ENCODE measurements at places on chromosomes 5 and 9.

- no peak for DNase-seq
Observed at GRCh38 chr5:73495772-73496335, 2.4 kb upstream of the BTF3 start.

- DNase-seq: no peak
Observed at GRCh38 chr9:128912270-128912853, 8.4 kb upstream of the PHYHD1 start.

GRCh38 chr5:1983401-1983800 is 100.7 kb upstream of the IRX4 start:
- DNase-seq: no peak

GRCh38 chr9:124839612-124840299 is 13.5 kb upstream of the WDR38 start:
- DNase-seq: no peak

DNA sequence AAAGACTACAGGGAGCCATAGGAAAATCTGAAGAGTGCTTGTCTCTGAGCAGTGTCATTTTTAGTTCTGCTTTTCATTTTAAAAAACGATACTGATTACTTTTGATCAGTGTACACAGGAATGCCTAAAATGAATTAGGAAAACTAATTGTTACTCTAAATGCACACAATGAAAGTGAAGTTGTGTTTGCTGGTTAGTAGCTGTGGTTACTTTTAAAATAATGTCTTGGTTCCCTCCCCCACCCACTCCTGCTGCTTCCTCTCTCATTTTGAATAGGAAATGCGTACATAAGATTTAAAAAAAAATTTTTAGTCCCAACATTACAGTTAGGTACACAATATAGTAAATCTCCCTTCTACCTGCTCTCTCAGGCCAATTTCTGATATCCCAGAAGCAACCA is 47.5 kb upstream of the PLPP1 start:
- DNase-seq: peak; percentile 4

DNA sequence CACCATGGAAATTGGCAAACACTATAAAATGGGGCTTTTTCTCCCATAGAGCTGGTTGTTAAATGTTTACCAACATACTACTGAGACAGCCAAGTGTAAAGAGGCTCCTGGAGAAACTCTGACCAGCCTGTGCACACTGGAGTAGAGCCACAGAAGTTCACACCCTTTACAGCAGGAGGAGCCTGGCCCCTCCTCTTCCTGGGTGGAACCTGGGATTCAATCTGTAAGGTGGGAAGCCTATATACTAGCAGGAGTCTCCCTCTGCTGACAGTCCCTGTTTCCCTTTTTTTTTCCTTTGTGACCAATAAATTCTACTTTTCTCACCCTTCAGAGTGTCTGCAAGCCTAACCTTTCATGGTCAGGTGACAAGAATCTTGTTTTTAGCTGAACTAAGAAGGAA is 10.4 kb upstream of the SLC30A5 start:
- no peak for DNase-seq

GRCh38 chr5:114120166-114120565 is 241.7 kb upstream of the KCNN2 start:
- DNase-seq: no peak

GRCh38 chr5:154199671-154200220 is 9.2 kb downstream of the GALNT10 start:
- DNase-seq: no peak

GRCh38 chr5:167797933-167798332 is 493.5 kb upstream of the WWC1 start:
- no peak for DNase-seq

GRCh38 chr9:108637340-108637739 is 218.4 kb downstream of the ACTL7B start:
- DNase-seq: no peak

GRCh38 chr5:143449772-143450171 is 46.3 kb upstream of the NR3C1 start:
- no peak for DNase-seq

DNA sequence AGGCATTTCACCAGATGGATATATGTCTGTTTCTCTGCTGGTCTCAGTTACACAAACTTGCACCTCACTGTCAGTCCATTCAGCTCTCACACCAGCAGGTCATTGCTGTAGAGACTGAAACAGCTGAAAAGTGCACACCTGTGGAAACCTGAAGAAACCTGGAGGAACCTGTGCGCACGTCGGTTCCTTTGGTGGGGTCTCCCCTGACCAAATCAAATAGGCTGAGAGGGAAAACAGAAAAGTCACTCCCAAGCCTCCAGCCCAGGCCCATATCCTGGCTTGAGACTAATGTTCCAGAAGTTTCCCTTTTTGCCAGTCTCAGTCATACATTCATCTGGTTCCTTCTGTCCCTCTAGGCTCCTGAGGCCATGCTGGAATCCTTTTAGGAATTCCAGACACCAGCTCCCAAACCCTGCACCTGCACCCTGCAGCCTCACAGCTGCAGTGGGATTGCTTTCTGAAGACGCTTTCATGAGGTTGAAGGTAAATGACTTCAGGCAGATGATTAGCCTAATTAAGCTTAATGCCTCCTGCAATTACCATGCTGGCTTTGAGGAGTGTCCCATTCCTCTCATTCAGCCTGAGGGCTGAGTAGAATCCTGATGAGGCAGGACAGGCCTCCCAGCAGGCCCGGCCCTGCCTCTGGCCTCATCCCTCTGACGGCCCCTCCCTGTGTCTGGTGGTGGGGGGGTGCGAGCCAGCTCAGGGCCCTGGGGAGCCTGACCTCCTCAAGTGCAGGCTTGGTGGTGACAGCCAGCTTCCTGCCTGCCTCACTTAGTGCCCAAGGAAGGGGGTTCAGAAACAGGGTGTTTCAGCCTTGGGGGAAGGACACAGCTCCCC is 24.3 kb upstream of the CXCL14 start:
- DNase-seq: no peak

GRCh38 chr5:168570490-168571328 is 8.5 kb downstream of the PANK3 start:
- no peak for DNase-seq

GRCh38 chr5:177353093-177353492 is 1.6 kb upstream of the LMAN2 start:
- no peak for DNase-seq

DNA sequence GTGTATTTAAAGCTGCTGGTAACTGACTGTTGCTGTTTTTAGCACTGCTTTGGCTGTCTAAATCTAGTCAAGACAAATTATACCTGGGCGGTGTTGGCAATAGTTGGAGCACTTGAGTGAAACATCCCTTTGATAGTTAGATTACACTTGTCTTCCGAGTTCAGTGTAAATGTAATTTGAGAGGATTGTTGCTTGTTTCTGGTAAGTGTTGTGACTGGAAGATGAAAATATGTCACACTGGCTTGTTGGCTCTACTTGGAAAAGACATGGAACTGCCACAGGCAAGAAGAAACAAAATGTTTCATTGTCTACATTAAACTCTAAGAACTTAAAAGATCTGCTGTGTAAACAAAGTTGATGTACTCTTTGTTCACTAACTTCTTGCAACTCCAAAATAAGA is 49.2 kb upstream of the PTPRD start:
- no peak for DNase-seq

DNA sequence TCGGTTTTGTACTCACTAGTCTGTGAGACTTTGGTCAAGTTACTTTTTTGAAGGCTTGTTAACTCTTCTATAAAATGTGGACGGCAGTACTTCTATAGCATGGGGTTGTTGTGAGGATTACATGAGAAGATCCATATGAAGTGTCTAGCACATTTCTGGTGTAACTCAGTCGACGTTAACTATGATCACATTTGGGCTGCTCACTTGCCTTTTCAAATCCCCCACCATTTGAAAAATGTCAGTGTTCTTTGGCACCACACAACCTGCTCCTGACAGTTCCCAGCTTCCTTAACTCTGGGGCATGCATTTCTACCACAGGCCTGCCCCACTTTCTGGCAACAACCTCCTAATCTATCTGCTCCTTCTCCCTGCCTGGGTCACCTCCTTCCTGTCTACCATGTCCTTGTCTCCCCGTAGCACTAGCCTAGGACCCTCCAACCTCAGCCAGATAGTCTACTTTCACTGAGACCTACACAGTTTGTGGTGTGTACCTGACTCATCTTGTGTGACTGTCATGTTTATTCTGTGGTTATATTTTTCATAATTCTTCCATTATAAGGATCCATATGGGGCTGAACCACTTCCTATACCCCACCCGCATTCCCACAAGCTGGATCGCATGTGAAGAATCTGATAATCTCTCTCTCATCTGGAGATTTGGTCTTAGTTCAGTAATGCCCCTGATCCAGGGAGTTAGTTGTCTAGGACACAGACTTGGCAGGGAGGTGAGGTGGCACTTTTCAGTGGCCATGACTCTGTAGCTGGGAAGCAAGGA is 30.2 kb upstream of the BASP1 start:
- no peak for DNase-seq

GRCh38 chr5:8456846-8457186 is 587.9 kb downstream of the MTRR start:
- DNase-seq: no peak

DNA sequence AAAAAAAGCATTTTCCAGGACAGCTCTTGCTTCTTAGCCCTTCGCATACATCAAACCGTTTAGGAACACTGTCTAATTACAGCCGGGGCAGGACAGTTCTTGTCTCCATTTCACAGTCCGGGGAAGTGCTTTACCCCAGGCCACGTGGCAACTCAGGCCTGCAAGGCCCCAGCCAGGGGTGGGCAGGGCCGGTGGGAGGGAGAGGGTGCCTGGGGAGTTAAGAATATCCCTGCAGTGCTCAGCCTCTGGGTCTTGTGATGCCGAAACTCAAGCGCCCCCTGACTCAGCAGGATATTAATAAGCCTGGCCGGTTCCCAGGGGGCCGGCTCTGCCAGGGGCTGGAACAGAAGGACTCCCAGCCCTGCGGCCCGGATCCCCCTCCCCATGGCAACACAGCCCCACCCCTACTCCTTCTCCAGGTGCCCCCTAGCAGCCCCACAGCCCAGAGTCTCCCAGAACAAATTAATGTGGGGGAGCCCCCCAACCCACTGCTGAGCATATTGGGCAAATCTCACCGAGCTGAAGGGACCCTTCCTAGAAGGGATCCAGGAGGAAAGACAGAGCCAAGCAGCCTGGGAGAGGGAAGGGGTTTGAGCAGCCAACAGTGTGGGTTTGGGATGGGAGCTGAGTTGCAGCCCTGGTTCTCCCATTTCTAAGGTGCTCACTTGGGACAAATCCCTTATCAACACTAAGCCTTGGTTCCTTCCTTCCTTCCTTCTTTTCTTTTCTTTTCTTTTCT is 45.3 kb downstream of the PLPP7 start:
- DNase-seq: no peak

DNA sequence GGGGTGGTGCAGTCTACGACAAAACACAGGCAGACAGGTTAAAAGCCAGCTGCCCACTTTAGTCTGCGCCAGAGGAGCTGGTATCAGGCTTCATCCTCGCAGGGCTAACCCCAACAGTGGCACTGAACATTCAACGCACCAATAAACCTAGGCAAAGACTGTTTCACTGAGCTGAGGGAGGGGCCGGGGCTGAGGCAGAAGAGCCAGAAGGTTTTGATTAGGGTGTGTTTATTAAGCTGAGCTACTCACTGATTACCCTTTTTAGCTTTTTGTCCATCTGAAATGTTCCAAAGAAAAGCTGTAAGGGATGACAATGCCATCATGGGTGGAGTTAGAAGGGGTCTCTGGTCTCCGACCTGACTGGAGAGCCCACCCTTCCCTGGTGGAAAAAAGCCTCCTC is 1.4 kb downstream of the ZMYND19 start:
- no peak for DNase-seq

DNA sequence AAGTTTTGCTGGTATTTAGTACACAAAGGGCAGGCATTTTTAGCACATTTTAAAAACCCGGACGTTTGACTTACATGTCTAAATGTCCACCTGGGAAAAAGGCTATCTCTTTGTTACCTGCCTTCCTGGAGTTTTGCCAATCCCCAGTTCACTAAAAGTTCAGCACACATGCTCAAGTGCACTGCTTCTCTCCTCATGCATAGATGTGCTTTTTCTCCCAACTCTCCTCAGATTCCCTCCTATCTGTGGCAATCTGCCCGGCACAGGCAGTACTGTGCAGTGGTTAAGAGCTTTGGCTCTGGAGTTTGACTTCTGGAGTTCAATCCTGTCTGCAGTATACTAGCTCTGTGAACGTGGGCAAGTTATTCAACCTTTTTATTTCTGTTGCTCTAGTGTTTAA is 8.3 kb upstream of the CCNO start:
- DNase-seq: no peak

DNA sequence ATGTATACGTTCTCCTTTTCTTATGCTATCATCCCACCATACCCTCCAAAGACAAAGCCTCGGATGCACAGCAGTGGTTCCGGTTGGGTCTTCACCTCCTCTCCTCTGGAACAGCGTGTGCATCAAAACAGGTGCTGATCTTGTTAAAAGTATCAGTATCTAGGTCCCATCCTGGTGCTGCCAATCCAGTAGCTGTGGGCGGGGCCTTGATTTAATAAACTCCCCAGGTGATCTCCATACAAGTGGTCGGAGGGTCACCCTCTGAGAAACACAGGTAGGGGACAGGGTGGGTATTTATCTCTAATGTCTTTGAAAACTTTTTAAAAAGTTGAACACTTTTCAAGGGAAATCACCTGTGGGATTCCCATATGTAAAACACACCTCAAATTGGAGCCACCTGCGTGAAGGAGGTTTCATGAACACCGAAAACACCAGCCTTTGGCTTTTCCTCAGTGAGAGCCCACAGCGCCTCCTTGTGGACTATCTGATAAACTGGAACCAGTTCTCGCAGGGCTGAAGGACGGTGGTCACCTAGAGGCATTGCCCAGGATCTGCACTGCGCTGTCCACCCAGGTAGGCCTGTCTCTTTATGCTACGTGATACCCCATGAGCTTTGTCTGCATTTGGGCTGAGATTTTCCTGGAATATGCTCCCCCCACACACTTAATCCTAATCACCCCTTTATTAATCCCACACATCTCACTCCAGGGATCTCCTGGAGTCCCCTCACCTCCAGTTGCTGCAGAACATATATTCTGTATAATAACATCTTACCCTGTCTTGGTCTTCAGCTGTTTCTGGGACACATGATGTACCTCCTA is 80.5 kb upstream of the EPB41L4B start:
- DNase-seq: no peak

DNA sequence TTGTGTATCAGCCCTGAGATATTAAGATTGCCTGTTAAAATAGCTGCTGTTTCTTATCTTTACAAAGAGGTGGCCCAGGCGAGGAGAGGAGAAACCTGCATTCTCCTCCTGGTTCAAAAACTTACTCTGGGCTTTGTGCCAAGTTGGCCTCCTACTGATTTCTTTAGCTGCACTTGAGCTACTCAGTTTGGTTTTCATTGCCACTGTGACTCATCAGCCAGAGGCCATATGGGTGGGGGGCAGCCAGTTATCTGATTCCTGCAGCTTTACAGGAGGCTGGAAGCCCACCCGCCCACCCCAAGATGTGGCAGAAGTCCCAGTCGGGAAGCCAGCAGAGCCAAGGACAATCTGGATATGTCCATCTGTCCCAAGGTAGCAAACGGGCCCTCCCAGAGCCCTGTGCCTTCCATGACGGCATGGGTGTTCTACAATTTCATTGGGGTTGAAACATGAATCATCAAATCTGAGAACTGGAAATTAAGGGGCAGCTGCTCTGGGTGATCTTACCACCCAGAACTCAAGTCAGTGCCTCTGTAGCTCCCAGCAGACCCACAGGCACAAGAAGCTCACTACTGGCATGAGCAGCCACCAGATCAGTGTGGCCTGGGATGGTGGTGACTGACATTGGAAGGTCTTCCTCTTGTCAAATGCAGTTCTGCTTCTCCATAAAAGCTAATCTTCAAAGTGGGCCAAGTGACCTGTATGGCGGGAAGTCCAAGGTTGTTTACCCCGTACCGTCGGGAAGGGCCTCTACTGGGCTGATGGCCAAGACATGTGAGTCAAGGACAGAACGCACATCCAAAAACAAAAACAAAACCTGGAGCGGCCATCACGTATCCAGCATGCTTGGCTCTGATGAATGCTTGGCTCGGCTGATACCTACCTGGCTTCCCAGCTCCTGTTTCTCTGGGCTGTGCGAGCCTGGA is 15.6 kb downstream of the FCN2 start:
- no peak for DNase-seq

Measured in central memory CD4-positive, alpha-beta T cell (primary cell).